ENCODE measurements at places on chromosomes 7 and 10.

DNA sequence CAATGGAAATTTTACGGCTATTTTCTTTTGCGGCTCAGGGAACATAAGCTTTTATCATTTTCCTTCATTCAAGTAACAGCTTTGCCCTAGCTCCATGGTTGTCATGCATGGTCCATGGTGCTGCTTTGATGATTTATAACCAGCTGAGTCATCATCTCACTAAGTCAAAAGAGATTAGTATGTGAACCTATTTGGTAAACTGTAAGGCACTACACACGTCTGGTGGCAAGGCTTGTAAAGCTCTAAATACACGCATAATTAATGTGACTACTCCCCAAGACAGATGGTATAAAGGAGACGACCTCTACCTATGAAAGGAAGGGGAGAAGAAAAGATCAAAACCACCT, 340.2 kb downstream of the KCNMA1 start:
- no peak for DNase-seq

DNA sequence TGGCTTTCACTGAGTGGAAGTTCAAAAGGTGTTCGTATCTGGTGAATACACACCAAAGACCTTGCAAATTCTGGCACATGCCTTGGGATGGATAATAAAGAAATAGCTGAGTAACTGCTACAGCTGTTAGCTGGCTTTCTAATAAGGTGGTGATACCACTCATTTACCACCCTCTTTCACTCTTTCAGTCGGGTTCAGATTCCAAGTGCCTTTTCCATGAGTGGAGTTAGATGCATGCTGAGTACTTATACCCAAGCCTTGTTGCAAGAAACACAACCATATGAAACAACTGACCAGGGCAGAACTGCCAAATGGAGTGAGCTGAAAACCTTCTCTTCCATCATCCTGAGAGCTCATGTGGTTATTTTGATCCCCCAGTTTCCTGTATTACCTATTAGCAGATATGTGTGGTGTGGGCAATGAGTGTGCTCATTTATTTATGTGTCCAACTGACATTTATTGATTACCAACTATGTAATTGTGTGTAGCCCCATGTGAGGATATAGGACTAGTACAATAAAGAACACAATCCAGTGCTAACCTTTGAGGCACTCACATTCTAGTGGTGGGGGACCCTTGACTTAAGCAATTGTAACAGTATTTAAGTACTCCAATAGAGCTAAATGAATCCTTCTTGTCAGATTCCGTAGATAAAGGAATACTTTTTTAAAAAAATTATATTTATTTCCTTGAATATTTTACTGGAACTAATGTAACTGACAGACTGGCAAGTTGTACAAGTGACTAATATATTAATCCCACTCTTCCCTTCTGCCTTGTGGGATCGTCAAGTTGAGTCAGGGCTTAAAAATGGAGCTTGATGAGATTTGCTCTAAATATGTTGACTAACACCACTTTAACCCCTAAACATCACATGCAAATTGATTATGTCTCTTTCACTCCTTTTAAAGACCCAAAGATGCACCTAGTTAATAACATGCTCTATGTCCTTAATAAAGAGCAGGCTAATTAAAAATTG, 124.7 kb downstream of the ARID5B start:
- no peak for DNase-seq

DNA sequence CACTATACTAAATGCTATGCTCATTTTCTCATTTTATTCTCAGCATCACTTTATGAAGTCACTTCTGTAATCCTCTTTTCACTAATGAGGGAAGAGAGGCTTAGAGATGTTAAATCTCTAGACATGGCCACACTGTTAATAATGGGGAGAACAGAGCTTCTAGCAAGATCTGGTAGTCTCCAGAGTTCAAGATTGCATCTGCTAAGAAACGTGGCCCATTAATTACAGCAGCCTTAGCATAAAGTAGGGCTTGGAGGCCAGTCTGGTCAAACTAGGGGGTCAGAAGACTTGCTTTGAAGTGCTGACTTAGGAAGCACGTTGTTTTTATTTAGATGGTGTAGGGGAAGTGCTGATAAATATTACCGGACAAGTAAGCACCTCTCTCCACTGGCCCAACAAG, 29.3 kb downstream of the ARL4A start:
- DNase-seq, result no peak

DNA sequence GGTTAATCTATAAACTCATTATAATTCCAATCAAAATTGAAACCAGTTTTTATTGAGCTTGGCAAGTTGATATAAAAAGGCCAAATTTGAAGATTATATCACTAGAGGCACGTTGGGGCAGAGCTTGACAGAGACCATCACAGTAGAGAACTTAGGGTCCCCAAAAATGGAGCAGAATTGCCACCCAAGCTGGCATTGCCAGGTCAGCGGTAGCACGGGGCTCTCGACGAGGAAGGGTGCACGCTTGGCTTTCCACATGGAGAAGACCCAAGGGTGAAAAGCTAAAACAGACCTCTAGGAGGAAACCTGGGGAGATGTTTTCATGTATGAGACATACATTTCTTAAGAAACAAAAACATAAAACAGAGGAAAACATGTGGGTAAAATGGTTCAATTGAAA, 4.3 kb upstream of the JAKMIP3 start:
- DNase-seq, result no peak

- DNase-seq, result no peak
Measured at GRCh38 chr7:75660566-75661215, 78.0 kb downstream of the HIP1 start.

Data from hematopoietic multipotent progenitor cell (in vitro differentiated cells).